ENCODE measurements at places on chromosomes 6 and 20. TPM values are rescaled to one million over a fixed set of nuclear protein-coding genes. Genes with fewer than 3 reads are reported as not detected.

Gene LKAAEAR1
- total RNA-seq: not detected

Gene DEFB119
- total RNA-seq: not detected

Gene CHRNA4
- 0.80 TPM for total RNA-seq

GRCh38 chr6:53811082-53811481, 16.3 kb downstream of the LRRC1 start:
- DNase-seq: no peak

DNA sequence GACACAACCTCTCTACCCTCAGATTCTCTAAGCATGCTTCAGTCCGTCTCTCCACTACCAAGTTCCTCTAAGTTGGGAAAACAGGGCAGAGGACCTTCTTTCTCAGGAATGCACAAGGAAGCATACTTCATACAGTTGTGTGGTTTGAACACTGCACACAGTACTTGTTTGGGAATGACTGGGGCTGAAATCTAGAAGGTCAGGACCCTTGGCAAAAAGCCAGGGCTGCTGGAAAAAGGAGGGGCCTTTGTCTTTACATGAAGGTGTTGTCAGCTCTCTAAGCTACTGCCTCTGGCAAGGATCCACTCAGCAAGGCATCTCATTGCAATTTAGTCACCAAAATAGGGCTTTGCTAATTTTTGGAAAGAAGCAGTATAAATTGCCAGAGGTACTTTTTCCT, 20.7 kb upstream of the HEY2 start:
- DNase-seq: no peak

GRCh38 chr20:20365480-20366161, 2.3 kb upstream of the INSM1 start:
- no peak for DNase-seq
